Astrocyte of the hippocampus (primary cell): ENCODE measurements at places on chromosomes 3 and 15.

DNA sequence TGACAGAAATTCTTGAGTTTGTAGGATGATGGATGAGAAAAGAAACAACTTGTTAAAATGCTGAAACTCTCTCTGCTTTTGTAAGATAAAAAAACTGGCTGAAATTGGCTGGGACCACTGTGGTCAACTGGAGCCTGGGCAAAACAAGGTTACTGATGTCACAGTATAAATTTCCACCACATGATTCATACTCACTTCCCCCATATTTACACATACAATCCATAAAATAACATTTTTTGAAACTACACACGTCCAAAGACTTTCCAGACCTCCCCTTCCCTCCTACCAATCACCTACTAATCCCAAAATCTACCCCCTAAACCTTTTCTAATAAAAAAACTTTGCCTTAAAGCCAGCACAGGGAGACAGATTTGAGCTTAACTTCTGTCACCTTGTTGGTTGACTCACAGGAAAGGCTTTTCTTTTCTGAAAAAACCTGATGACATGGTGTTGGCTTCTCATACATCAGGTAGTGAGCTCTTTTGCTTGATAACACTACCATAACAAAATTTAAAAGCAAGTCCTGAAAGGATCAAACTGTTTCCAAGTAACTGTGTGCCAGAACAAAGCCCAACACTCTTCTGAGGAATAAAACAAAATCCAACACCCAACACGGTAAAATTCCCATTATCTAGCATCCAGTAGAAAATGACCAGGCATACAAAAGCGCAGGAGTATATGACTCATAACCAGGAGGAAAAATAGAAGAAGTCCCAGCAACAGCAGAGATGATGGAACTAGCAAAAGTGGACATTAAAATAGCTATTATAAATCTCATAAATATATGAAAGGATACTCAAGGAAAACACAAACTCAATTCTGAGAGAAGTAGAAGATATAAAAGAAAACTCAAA, 87.3 kb upstream of the SNRK start:
- DNase-seq, result no peak

- no peak for DNase-seq
These were observed 123.3 kb downstream of the MOBP start for GRCh38 chr3:39590806-39591205.

DNA sequence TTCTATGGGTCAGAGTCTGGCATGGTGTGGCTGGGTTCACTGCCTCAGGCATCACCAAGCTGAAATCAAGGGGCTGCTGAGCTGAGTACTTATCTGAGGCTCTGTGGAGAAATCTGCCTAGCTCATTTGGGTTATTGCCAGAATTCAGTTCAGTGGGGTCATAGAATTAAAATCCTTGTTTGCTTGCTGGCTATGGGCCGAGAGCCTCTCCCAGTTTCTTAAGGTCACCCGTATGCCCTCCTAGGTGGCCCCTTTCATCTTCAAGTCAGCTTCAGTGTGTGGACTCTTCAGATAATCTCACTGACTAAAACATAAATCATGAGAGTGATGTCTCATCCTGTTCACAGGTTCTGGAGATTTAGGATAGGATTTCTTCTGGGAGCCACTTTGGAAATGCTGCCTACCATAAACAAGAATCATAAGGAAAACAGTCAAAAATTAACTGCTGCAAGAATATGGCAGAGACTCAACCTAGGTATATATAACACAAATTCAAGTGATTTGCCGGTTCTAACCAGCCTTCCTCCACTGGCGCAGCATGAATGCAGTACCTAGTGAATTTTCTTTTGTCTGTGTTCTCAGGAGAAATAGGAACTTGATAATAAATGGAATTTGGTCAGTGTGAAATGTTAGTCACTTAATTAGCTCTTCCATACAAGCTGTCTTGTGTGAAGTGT, 5.3 kb downstream of the CP start:
- peak; percentile 45 for DNase-seq

DNA sequence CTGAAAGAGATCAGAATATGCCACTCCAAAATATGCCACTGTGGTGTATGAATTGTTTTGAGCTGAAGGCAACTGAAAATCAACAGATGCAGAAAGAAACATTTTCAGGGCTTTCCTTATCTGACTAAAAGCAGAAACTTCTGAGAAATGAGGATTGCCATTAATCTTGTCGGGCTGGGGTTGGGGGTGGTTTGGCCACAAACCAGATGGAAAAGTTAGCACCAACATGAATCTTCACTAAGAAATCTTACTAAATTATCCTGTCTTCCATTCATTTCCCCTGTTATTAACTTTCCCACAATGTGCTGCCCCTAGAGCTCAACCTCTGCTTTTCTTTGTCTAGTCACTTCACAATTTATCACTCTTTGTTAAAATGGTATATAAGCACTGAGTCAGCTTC, 229.9 kb upstream of the GADL1 start:
- peak; percentile 36 for DNase-seq

GRCh38 chr3:105770410-105770809, 98.4 kb downstream of the CBLB start:
- no peak for DNase-seq

- peak; percentile 61 for DNase-seq
These were observed 18.5 kb downstream of the C3orf85 start for GRCh38 chr3:109154979-109155378.

- DNase-seq, result no peak
These were observed 177.0 kb upstream of the TBL1XR1 start for GRCh38 chr3:177374323-177374722.

DNA sequence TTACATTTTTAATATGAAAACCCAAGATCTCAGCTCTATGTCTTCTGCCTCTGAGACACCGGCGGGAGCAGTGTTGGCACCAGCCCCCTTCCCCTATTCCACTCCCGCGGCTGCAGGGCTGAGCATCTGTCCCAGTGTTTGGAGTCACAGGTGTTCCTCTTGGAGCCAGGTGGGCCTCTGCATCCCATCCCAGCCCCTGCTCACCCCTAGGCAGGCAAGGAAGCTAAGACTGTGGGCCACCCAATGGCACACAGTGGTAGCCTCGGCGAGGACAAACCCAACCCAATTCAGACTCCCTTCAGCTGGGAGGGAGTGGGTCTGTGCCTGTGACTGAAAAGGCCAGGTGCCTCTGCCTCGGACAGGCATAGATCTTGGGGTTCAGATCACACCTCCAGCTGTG, 3.1 kb downstream of the CHST13 start:
- DNase-seq, result no peak

DNA sequence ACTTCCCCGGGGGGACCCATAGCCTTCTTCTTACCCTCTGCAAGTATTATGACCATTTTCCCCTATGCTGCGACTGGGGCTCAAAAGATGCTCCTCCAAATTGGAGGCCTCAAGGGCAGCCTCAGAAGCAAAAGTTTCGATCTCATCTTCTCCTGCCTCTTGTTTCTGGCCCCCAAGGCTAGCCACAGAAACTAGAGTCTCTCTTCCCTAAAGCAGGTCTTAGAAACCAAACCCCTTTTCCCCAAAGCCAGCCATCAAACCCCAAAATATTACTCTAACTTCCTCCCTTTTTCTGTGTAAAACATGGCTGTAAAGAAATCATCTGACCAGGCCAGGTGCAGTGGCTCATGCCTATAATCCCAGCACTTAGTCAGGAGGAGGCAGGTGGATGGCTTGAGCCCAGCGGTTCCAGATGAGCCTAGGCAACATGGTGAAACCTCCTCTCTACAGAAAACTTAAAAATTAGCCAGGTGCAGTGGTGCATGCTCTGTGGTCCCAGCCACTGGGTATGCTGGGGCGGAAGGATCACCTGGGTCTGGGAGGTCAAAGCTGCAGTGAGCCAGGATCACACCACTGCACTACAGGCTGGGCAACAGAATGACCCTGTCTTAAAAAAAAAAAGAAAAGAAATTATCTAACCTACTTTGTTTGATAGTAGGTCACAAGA, 36.7 kb upstream of the MFGE8 start:
- DNase-seq, result no peak

GRCh38 chr15:34976743-34977142, 7.2 kb upstream of the AQR start:
- no peak for DNase-seq

- no peak for DNase-seq
These were observed 9.2 kb upstream of the HLTF start for GRCh38 chr3:149095487-149095886.

- no peak for DNase-seq
These were observed 20.5 kb downstream of the SLC41A3 start for GRCh38 chr3:126063358-126063965.

DNA sequence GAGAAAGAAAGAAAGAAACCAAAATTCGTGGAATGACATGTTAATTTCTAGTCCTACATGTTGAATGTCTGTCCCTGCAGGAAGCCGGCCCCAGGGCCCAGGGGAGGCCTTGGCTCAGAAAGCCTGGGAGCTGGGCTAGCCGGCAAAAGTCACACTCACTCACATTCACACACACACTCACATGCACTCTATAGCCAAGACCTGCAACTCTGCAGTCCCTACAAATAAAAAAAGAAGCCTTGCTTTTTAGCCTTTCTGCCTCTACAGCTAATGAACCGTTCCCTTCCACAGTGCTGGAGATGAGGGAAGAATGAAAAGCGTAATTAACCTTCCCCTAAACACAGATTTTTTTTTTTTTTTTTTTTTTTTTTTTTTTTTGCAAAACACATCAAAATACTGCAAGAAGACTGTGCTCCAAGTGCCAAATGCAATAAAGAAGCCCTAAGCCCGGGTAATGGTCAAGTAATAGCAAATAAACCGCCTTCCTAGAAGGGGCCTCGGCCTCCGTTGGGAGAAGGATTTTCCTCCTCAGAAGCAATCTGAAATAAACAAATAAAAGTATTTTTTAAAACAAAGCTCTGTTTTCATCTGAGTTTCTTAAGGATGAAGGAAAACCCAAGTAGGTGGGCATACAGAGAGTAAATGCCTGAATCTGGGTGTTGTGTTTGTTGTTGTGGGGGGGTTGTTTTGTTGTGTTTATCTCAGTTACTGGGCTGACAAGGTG, 4.3 kb downstream of the MECOM start:
- DNase-seq, result peak; percentile 4

- no peak for DNase-seq
These were observed 554.7 kb downstream of the FHIT start for GRCh38 chr3:60696428-60697125.

GRCh38 chr15:90419738-90420406, 31.8 kb downstream of the IQGAP1 start:
- peak; percentile 77 for DNase-seq

DNA sequence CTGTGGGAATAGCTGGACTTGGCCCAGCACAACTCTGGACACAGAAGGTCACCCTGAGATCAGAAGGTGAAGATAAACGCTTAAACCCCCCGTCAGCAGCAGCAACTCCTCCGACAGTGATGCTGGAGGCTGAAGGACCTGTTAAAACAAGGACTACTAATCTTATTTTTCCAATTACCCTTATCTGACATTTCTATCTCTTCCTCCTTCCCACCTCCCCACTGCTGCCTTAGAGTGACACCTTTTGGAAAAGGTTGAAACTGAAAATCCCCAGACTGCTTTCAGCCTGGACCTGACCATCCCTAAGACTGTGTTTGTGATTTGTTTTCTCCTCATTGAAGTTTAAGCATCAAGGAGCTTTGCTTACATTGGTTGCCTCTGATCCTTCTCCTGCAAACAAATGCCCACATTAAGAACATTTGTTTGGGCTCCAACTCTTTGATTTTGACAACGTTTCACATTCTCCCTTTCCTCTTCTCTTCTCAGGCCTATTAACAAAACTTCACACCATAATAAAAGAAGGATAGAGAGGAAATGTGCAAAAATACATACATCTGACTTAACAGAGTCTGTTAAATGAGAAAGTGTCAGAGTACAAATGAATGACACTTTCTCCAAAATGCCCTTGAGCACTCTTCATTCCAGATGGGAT, 410.6 kb upstream of the WNT5A start:
- DNase-seq, result peak; percentile 59

- peak; percentile 13 for DNase-seq
These were observed 10.0 kb downstream of the SNTN start for GRCh38 chr3:63662500-63662899.

DNA sequence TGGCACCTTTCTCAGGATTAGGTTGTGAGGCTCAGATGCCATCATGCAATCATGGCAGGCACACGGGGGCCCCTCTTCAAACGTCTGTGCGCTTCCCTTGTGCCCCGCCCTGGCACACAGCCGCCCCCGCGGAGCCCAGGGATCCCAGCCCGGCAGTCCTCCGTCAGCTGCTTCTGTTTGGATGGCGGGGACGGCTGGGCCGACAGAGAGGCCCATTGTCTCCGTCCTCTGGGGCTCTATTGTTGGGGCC, 849 bp upstream of the HDAC11 start:
- DNase-seq, result no peak

DNA sequence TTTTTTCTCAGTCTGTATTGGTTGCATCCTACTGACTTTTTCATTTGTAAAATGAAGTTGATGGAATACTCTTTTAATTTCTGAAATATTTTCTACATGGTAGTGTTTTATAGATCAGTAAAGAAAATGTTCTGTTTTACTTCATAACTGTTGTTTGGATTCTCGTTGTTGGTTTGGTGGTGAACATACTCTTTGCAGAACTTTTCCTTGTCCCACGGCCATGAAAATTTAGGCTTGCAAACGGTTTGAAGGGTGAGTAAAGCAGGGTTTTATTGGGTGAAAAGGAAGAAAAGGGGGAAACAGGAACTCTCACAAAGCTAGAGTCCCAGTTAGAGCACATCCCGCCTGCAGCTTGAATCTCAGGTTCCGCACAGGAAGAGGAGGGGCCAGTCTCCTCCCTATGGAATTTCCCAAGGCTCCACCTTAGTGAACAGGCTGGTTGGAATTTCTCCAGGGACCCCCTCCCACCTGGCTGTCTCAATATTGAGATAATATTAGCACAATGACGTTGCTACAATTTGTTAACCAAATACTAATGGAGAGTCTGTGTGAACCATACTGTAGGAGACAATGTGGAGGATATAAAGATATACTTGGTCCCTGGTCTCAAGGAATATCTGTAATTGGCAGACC, 5.6 kb downstream of the PDCD6IP start:
- no peak for DNase-seq

DNA sequence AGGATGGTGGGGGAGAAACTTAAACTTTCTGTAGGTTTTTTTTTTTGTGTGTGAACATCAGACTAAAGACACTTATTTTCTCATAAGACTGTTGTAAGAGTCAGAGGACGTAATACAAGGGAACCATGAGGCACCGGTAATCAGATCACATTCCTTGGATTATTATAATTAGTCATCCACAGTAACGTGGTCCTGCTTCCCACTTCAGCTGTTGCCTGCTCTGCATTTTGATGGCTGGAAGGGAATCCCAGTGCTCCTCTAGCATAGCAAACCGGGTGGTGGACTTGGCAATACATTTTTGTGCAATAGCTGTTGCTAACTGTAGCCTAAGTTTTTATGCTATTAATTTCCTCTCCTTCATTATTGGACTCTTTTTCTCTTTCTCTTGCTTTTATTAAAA, 294.8 kb downstream of the NR2F2 start:
- no peak for DNase-seq
